ENCODE measurements at places on chromosomes 3 and 15. TPM values are rescaled to one million over a fixed set of nuclear protein-coding genes. Genes with fewer than 3 reads are reported as not detected.

Gene BTD
- 19.6 TPM for total RNA-seq

Gene TEX9
- 61.6 TPM for total RNA-seq

Gene FEZF2
- 1.6 TPM for total RNA-seq

Gene NPAP1
- 0.69 TPM for total RNA-seq

Gene MUC4
- total RNA-seq, result 0.46 TPM

Gene ARRDC4
- total RNA-seq, result 34.4 TPM

Gene SNX22
- total RNA-seq, result 12.5 TPM

Gene CCR3
- total RNA-seq, result not detected

Gene POLG
- total RNA-seq, result 32.3 TPM

Gene MESP2
- total RNA-seq, result 0.92 TPM

Gene TSC22D2
- total RNA-seq, result 25.8 TPM

Gene MEIS2
- 186 TPM for total RNA-seq
